AG10803 (cell line): ENCODE measurements at places on chromosomes 5 and 9.
A peak's percentile ranks its signal among the peaks of the same experiment; 100 is the strongest.

GRCh38 chr9:93900971-93901861 lies 53.9 kb downstream of the BARX1 start:
- no peak for DNase-seq

GRCh38 chr5:54534191-54535004 lies 16.8 kb downstream of the SNX18 start:
- no peak for DNase-seq

DNA sequence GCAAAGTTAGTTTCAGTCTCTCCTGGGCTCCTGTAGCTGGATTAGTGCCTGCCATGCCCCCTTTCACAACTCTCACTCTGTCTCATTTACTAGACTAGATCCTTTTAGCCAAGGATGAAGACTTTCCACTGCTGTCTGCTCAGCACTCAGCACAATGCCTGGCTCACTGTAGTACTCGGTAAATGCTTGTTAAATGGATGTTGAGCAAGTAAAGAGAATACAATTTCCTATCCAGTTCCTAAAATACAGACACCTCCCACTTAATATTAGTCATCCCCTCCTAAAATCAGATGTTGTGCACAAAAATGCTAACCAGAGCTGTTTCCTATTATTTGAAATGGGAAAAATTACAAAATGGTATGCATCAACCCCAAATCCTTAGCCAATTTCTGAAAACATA lies 195.8 kb downstream of the SREK1 start:
- no peak for DNase-seq

- DNase-seq = peak; percentile 90
These were observed 410.6 kb downstream of the PSAT1 start for GRCh38 chr9:78707481-78707991.

GRCh38 chr5:145393426-145393825 lies 441.7 kb downstream of the PRELID2 start:
- no peak for DNase-seq

DNA sequence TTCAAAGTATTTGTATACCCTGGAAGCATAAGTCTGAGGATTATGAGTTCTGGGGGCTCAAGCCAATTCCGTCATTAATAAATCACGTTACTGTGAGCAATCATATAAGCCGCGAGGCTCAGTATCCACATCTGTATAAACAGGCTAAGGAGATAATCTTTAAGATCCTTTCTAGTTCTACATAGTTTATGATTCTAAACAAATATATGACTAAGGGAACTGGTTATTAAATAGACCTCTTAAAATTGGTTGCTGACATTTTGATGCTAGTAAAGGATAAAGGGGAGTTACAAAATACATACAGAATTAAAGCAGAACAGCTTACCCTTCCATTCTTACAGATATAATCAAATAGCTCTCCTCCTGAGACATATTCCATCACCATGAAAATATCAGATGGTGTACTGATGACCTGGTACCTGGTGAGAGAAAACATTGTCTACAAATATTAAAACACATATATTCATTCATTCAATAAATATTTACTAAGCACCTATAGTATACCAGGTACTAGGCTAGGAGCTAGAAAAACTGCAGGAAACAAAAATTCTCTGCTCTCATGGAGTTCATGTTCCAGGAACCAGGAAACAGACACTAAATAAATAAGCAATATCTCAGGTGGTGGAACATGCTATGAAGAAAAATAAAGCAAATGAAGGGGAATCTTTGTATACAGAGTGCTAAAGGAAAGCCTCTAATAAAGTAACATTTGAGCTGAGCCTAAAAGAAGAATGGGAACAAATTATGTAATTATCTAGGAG lies 19.5 kb upstream of the TTC33 start:
- no peak for DNase-seq

GRCh38 chr9:68577774-68578591 lies 37.3 kb upstream of the TMEM252 start:
- DNase-seq = no peak

DNA sequence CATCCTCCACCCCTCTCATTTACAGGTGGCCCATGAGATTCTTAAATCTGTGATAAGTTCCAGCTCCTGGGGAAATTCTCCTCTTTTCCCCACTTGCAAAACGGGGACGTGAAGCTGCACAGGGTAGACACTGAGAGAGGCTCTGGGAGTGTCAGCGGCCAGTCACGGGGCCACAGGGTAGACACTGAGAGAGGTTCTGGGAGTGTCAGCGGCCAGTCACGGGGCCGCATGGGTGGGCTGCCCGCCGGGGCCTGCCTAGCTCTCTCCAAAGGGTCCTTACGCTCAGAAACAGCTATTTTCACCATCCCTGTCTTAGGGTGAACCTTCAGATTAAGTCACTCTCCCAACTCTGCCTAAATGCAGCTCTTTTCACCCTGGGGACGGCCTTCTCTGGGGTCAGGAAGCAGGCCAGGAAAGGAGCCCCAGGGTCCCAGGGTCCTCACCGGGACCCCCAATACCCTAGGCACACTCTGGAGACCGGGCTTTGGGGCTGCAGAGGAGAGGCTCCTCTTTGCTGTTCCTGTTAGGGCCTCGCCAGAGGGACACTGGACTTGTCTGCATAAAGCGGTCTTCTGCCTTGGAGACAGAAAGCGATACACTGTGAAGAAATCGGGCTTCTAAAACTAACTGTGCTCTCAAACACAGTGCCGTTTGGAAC lies 1.5 kb downstream of the FAM78A start:
- DNase-seq = no peak

DNA sequence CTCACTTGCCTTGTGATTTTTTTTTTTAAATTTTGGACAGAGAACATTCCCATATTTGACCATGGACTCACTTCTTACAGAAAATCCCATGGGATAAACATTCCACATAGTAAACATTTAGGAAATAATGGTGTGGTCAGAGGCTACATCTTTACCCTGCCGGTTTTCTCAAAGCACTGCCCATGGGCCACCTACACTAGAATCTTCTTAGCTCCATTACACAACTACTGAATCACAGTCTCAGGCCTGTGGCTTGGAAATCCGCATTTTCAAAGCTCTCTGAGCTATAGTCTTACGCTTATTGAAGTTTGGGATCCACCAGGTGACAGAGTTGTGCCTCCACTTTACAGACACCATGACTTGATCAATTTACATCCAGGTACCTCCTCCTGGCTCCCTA lies 39.4 kb downstream of the ALG2 start:
- no peak for DNase-seq
